ENCODE measurements at places on chromosomes 7 and 10.

DNA sequence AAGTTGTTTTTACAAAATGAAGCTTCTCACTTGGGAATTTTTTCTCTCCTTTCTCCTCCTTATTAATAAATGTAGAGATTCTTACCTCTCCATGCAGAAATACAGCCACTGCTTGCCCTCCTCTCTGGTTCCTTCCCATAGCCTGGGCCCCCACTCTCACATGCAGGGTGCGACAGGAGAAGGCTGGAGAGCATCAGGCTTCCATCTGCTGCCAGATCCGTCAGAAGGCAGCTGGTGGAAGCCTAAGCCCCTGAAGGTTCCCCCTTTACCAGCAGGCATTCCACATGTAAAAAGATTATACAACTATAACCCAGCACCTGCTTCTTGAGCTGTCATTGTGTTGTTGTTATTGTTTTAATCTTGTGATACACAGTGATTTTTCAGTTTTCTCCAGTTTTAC is 314.2 kb downstream of the LHFPL3 start:
- DNase-seq: no peak

DNA sequence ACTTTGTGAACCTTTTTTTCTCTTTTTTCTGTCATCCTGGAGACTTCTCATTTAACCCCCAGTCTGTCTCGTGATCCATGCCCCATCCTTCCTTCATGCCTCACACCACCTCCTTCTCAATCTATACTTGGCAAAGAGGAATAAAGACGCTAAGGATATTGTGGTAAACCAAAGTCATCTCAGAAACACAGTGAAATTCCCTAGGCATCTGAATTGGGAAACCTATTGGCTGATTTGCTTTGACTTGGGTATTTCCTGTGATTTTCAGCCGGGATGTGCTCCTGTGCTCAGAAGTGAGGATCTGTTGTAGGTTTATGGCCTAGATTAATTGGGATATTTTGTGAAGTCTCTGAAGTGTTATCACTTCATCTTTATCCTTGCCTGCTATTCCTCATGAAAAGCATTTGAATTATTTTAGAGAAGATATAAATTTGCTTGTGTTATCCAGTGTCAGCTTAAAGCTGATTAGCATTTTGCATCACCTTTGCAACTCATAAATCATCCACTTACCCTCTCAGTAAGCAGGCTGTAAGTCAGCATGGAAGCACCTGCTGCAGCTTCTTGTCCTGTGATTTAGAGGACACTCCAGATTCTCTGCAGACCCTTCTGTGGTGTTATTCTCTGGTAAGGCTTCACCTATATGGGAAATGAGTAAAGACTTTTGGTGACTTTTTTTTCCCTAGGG is 138.0 kb downstream of the AUTS2 start:
- DNase-seq: no peak

- DNase-seq: no peak
Measured at GRCh38 chr10:61974601-61975390, 73.3 kb downstream of the ARID5B start.

- no peak for DNase-seq
Measured at GRCh38 chr7:90846192-90846591, 250.1 kb downstream of the CDK14 start.

DNA sequence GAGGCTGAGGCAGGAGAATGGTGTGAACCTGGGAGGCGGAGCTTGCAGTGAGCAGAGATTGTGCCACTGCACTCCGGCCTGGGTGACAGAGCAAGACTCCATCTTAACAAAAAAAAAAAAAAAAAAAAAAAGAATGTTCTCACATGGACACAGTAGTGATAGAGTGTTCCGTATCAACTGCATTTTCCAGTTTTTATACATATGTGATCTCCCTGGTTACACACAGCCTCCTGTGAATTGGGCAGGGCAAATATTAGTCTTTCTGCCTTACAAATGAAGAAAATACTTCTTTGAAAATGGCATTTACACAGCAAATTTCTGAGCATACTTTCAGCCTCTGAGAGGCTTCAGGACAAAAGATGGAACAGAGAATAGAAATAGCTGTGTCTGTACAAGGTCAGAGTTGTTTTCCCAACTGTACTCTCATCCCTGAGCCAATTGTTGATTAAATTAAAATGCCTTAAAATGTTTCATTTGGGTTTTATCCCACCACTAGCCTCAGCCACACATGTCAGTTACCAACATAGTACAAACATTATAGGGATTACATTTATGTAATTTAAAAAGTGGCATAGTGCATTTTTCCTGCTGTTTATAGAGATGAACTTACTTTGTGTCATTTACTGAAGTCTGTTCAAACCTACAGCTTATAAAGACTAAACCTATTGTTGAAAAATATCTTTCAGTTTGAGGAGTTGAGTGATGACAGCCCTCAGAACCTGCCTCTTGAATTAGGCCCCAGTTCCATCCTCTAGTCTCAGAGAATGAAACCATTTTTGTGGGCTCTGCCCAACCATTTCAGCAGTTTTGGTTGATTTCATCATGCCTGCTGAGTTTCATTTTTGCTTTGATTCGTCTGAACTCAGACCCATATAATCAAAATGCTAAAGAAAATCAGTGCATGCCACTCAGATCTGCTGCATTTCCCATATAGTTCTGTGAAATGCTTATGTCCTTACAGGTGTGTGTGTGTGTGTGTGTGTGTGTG is 609.4 kb upstream of the C7orf33 start:
- DNase-seq: no peak

DNA sequence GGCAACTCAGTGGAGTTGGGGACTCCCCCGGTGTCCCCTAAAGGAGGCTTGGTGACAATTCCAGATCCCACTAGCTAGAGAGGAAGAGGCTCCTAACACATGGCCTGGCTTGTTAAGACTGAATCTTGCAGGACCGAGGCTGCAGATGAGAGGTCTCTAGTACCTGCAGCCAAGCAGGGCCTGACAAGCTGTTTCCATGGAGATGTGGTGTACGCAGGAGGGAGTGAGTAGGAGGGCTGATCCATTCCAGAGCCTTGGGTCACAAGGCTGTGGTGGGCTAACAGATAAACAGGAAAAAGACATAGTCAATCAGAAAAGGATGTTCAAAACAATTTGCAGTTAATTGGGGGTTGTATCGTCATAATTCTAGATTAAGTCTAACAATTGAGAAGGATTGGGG is 77.3 kb upstream of the MKLN1 start:
- DNase-seq: no peak

DNA sequence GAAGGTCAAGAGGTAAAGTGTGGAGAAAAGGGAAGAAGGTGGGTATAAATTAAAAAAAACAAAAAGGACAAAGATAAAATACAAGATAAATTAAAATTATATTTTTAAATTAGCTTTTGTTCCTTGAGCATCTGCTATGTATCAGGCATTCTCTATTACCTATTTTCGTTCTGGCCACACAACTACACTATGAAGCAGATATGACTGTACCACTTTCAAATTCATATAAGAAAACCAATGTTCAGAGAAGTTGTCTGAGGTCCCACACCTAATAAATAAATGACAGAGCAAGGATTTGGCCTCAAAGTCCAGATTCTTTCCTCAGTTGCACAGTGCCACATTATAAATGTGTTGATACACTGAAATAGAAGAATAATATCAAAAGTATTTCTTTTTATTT is 103.8 kb upstream of the PCDH15 start:
- DNase-seq: no peak

GRCh38 chr10:97498841-97499560 is at the start of gene UBTD1:
Gene UBTD1, plus strand, starts transcription at chr10:97498924. Its CDS starts 280 bp downstream, at chr10:97499204.
- peak; percentile 8 for DNase-seq

DNA sequence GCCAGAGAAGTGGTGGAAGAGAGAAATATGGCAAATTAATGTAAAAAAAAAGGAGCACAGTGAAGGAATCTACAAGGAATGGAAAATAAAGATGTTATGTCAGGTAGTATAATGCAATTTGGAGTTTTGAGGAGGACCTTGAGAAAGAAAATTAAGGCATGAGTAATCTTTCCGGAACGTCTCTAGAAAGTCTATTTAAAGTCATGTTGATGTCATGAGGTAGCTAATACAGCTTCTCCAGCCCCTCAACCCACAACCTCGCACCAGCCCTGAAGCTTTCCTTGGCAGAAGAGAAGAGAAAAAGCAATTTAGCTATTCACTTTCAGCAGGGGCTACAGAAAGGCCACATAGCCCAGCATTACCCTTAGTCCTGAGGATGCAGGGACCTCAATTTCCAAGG is 22.5 kb downstream of the TRDMT1 start:
- no peak for DNase-seq

- DNase-seq: peak; percentile 67
Measured at GRCh38 chr10:71608819-71609768, 110.5 kb downstream of the C10orf105 start.

- DNase-seq: no peak
Measured at GRCh38 chr7:68547181-68547580, 1051.1 kb upstream of the AUTS2 start.

DNA sequence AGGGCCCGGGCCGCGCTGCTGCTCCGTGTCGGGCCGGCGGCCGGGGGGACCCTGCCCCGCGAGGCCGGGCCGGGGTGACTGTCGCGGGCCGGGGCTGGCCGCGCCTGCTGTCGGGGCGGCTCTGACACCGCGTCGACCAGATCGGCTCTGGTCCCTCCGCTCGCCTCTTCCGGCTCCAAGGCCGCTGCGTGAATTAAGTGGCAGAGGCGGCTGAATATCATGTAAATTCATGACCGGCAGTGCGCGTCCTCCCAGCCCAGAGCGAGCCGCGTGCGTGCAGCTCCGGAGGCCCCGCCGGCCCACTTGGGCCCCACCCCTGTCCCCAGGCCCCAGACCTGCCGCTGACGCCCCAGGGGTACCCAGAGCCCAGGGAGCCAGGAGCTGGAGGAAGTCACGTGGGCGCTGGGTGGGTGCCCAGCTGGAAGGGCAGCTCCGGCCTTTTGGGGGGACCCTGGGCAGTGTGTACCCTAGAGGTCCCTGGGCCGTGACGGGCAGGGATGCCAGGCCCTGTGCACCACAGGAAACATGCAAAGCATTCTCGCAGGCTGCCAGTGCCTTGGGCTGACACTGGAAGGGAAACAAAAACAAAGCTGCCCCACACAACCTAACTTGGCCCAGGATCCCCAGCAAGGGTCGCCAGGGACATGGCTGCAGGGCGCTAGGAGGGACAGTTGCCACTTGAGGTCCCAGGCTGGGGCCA is 584.0 kb upstream of the MKI67 start:
- no peak for DNase-seq

DNA sequence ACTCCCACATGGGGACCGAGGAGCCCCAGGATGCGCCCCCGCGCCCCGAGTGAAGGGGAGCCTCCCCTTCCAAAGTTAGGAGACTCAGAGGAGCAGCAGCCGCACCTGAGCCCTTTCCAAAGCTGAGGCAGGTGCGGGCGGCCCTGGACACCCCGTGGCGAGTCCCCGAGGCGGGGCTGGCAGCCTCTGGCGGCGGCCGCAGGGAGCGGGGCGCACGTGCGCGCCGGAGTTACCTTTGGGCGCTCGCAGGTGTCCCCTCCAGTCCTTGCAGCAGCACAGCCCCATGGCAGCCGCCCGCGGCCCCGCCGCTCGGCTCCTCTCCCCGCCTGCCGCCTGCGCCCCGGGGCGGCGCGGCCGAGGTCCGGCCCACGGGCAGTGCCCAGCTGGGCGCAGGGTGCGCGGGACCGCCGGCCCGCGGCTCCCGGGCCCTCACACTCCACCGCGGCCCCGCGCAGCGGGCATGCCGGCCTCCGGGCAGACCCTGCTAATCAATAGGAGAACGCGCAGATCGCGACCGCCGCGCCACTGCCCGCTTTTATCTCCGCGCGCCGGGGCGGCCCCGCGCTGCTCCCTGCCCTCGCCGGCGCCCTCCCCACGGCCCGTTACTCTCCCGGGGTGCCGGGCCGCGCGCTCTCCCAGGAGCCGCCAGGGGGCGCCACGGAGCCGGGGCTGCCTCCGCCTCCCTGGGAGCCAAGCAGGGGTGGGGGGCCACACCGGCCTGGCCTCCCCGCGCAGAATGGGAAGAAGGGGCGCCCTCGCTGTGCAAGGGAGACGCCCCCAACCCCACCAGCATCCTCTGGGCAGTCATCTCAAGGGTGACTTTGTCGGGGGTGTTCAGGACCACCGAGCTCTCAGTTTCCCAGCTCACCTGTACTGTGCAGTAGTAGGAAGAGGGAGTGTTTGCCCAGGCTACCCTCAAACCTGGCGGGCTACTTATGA is 80.8 kb downstream of the ARHGAP22 start:
- no peak for DNase-seq

GRCh38 chr7:136868496-136869000 is at the start of gene CHRM2:
Gene CHRM2, plus strand, starts transcription at chr7:136868652. Its CDS starts 146,214 bp downstream, at chr7:137014866.
- DNase-seq: no peak

DNA sequence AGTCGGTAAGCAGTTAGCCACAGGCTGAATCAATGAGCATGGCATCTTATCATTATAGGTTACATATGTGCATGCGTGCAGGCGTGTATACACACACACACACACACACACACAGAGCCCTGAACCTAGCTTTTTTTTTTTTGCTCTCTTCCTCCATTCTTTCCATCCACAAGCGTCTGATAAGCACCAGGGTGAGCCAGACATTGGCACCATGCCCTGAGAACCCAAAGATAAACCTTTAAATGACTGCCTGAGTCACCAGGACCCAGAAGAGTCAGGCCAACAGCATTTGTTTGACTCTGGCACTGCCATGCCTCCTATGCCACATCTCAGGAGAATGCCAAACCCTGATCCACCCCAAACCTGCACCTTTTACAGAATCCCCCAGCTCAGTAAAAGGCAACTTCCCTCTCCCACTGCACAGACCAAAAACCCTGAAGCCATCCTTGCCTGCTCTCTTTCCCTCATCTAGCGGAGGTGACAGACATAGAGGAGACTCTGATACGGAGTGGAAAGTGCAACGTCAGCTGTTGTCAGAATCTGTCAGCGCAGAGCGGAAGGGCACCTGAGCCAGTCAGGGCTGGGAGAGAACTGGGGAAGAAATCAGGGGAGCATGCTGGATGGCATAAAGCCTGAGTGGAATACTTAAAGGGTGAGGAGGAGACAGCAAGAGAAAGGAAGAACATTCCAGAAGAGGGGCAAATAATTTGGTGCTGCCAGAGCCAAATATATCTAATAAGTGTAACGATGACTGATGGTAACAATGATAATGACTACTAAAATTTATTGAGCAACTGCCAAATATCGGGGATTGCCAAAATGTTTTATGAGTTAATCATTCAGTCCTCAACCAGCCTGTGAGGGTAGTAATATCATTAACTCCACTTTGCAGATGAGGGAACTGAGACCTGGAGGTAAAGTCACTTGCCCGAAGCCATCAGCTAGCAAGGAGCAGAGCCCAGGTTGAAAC is 3.2 kb downstream of the PARP12 start:
- DNase-seq: peak; percentile 53

GRCh38 chr10:115525141-115525540 is 432.0 kb downstream of the ATRNL1 start:
- no peak for DNase-seq

DNA sequence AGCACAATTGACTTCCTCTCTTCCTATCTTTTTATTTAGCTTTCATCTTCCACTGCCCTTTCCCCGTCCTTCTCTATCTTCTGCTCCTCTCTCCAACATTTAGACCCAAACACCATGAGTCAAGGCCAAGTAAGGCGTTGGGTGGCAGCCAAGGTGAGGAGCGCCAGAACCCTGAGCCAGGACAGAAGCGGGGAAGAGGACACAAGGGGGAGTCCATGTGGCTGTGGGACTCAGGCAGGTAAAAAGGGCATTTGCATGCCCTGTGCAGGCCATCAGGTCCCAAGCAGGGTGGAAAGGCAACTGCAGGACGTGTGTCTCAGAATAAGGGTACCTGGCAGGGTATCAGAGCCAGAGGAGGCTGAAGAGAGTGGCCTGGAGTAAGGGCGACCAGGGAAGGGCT is 192.4 kb upstream of the PFKP start:
- no peak for DNase-seq

Measured in stimulated activated CD4-positive, alpha-beta T cell treated with anti-CD3 and anti-CD28 coated beads, Interleukin-1b, Interleukin-23, amount 100 ng/mL, for 48 hours (primary cell).